ENCODE measurements at places on chromosomes 4 and X. TPM values are rescaled to one million over a fixed set of nuclear protein-coding genes. Genes with fewer than 3 reads are reported as not detected.

Gene SCFD2
- total RNA-seq: 20.1 TPM

Gene LEF1
- 776 TPM for total RNA-seq

GRCh38 chr4:152807294-152807829 is 27.6 kb downstream of the ARFIP1 start:
- no peak overlapping the region for H3K4me3 ChIP-seq
- DNase-seq: peak; percentile 18
- H3K27me3 ChIP-seq: no peaks in the 10 kb centered on the region
- no peaks in the 10 kb centered on the region for H3K4me1 ChIP-seq
- H3K36me3 ChIP-seq: no peaks in the 10 kb centered on the region

- peaks cover 2% of the 10 kb centered on the region for H3K27me3 ChIP-seq
- peak; percentile 43 for DNase-seq
- no peaks in the 10 kb centered on the region for H3K36me3 ChIP-seq
- peaks cover 22% of the 10 kb centered on the region for H3K4me1 ChIP-seq
- no peak overlapping the region for H3K27ac ChIP-seq
Observed at GRCh38 chr4:2793586-2794485, 951 bp downstream of the SH3BP2 start.

DNA sequence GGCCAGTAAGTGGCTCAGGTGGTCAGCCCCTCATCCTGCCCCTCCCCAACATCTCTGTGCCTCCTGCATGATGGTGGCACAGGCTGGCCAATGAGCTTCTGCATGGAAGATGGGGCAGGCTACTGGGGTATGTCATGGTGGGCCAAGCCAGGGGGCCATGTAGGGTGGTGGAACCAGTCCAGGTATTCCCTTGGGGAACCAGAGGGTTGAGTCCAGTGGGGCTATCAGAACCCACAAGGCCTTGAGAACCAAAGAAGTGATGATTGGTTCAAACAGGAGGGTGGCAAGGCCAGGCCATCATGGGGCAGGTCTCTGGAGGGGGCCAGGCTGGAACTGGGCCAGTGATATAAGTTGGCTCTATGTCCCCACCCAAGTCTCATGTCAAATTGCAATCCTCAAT is 18.8 kb upstream of the PPP2R2C start:
- peaks cover 67% of the 10 kb centered on the region for H3K27me3 ChIP-seq
- H3K27ac ChIP-seq: no peak overlapping the region
- no peak for DNase-seq
- no peaks in the 10 kb centered on the region for H3K36me3 ChIP-seq

GRCh38 chr4:68228568-68228967 is 16.9 kb downstream of the TMPRSS11B start:
- H3K4me1 ChIP-seq: no peaks in the 10 kb centered on the region
- no peak for DNase-seq
- no peak overlapping the region for H3K4me3 ChIP-seq
- no peaks in the 10 kb centered on the region for H3K27me3 ChIP-seq
- no peaks in the 10 kb centered on the region for H3K36me3 ChIP-seq

DNA sequence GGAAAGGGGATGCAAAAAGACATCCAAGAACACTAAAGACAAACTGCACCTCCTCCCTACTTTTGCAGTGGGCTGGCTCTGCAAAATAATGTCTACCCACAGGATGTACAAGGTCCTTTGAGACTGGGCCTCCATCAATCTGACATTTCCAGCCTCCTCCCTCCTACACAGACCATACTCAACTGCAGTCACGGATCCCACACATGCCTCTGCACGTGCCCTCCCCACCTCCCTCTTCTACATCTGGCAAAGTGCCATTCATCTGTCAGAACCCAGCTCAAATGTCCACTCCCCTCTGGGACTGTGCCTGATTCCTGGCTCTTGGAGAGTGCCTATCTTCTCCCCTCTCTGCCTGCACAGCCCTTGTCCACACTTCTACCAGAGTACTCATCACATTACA is 50.3 kb downstream of the CHRDL1 start:
- H3K27me3 ChIP-seq: no peaks in the 10 kb centered on the region
- no peaks in the 10 kb centered on the region for H3K4me1 ChIP-seq
- H3K27ac ChIP-seq: no peak overlapping the region
- H3K4me3 ChIP-seq: no peak overlapping the region
- no peaks in the 10 kb centered on the region for H3K36me3 ChIP-seq

DNA sequence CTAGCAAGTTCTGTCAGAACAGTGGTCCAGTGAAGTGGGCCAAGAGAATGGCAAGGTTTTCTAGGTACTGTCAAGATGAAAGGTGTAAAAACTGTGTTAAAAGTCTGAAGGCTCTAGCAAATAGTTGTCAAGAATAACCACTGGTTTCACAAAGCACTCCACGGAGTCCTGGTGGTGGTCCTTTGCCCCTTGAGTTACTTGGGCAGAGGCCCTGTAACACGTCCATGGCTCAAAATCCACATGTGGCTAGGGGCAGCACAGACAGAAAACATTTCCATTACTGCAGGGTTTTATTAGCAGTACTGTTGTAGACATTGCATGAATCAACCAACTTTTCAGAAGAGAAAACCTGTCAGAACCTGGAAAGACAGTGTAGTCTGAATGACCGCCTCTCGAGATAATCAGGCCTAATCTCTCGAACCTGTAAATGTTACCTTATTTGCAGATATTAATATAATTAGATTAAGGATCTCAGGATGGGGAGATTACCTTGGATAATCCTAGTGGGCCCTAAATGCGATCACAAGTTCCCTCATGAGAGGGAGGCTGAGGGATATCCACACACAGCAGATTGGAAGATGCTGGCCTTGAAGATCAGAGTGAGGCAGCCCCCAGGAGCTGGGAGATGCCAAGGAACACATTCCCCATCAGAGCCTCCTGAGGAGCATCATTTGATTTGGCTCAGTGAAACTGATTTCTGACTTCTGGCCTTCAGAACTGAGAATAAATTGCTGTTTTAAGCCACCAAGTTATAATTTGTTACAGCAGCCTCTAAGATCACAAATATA is 34.7 kb downstream of the ERVMER34-1 start:
- H3K27me3 ChIP-seq: no peaks in the 10 kb centered on the region
- H3K4me3 ChIP-seq: no peak overlapping the region
- peaks cover 2% of the 10 kb centered on the region for H3K36me3 ChIP-seq
- peaks cover 36% of the 10 kb centered on the region for H3K4me1 ChIP-seq

Gene SPIN2A
- 1.5 TPM for total RNA-seq

All from T-cell (primary cell).